ENCODE measurements at places on chromosomes 5 and 9.

GRCh38 chr5:13830536-13830935, 114.0 kb downstream of the DNAH5 start:
- DNase-seq = no peak

GRCh38 chr9:125805057-125805456, 57.9 kb downstream of the PBX3 start:
- DNase-seq = no peak

DNA sequence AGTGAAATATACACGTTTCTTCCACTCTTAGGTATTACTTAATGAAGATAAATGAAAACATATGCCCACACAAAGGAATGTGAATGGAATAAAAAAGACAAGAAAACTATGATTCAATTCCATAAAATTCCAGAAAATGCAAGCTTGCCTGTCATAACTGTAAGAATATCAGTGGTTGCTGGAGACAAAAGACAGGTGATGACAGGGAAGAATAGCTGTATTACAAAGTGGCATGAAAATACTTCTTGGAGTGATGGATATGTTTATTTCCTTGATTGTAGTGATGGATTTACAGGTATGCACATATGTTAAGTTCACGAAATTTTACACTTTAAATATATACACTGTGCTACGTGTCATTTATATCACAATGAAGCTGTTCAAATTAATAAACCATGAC, 553.3 kb downstream of the HTR1A start:
- no peak for DNase-seq

DNA sequence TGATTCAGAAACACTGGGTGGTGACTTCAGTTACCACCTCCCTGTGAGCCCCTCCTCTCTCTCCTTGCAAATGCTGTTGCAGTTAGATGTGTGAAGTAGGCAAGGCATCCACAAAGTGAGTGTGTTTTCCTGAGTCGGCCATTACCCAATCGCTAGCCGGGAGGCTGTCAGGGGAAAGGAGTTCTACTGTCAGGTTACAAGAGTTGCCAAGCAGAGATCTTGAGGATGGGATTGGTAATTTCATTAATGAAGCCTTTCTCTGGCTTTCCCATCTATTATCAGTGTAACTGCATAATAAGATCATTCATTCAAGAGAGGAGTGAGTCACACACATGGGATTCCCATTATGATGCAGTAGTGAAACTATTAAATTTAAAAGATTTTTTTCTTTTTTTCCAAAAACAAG, 106.9 kb downstream of the GLDC start:
- DNase-seq = no peak

DNA sequence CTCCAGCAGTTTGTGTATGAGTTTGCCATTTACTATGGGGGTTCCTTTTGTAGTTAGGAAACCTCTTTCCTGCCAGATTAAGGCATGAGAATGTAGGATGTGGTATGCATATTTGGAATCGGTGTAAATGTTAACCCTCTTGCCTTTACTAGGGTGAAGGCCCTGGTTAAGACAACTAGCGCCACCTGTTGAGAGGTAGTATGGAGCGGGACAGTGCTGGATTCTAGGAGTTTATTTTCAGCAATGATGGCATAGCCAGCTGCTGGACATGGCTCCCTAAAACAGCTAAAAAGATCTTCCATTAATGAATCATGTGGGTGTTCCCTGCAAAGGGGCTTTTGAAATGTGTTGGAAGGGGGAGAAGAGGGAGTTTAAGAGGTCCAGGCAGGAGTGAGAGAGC, 30.7 kb upstream of the GPX3 start:
- peak; percentile 17 for DNase-seq

DNA sequence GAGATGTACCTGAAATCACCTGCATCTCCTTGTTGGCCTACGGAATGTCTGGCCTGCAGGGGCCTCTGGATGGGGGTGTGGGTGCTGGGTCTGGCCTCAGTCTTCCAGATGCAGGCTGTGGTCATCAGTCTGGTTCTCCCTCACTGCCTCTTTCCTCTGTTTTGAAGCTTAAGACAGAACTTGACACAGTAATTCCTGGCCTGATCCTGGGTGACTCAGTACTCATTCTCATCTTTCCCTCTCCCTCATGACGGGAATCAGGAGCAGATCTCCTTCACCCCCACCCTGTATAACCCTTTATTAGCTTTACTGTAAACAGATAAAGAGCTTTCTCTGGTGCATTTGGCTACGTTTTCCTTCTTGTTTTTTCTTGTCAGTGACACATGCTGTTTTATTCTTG, 89.3 kb upstream of the ADAMTS16 start:
- no peak for DNase-seq

DNA sequence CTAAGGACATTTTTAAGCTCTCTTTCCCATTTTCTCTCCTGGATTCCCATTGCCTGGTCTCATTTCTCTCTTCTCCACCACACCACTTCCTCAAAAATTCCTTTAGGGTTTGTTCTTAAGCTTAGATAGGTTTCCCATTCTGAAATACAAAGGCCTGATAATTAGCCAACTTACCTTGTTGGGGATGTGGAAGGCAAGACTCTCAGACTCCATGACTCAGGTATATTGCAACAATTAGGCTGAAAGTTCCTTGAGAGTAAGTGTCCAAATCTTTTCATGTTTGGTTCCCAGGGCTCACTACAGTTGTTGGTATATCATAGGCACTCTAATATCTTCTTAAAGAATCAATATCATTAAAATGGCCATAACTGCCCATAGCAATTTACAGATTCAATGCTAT, 43.6 kb downstream of the FXN start:
- DNase-seq = no peak

- no peak for DNase-seq
These were observed 59.0 kb downstream of the KCNIP1 start for GRCh38 chr5:170562875-170563228.

DNA sequence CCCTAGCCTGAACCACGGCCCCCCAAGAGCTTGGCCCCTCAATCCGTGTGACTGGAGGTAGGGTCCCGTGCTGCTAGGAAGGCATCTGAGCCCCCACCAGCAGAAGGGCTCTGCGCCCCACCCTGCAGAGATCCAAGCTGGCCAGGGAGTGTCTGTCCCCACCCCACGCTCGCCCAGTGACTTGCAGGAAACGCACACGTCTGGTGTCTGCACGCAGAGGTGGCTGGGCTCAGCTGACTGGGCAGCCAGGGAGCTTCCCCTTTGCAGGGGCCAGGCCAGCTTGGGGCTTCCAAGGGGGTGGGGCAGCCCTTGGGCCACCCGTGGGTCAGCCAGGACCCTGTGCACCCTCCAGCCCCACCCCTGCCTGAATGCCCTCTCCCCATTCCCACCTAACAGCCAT, 24.3 kb downstream of the NOTCH1 start:
- DNase-seq = no peak

GRCh38 chr5:75367401-75367800, 30.4 kb downstream of the HMGCR start:
- no peak for DNase-seq

DNA sequence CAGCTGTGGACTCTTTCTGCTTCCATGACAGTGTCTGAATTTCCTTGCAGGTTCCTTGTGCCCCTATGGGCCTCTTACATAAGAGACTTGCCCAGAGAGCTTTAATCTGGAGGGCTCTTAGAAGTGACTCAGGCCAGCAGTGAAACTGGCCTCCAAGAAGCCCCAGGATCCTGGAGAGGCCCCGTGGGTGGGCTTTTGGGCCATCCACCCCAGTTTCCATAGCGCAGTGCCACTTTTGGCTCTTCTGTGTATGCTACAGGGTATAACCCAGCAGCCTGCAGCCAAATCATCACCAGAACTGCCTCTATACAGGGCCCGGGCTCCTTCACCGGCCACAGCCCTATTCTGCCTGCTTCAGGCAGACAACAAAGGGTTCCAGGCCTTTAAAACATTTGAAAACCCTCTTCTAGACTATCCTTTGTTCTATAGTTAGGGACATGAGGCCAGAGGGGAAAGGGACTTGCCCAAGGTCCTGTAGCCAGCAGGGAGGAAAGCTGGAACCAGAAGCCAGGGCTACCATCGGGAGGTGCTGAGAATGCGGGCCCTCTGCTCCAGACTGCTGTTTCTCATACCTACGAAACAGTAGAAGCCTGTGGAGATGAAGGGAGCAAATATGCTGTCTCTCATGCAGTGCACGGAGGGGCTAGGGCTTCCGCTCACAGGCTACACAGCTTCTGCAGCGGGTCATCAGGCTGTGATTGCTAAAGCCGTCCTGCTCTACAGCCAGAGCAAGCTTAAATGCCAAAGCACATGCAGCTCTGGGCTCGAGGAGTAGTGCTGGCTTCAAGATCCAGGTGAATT, 18.0 kb downstream of the SH3PXD2B start:
- DNase-seq = no peak

DNA sequence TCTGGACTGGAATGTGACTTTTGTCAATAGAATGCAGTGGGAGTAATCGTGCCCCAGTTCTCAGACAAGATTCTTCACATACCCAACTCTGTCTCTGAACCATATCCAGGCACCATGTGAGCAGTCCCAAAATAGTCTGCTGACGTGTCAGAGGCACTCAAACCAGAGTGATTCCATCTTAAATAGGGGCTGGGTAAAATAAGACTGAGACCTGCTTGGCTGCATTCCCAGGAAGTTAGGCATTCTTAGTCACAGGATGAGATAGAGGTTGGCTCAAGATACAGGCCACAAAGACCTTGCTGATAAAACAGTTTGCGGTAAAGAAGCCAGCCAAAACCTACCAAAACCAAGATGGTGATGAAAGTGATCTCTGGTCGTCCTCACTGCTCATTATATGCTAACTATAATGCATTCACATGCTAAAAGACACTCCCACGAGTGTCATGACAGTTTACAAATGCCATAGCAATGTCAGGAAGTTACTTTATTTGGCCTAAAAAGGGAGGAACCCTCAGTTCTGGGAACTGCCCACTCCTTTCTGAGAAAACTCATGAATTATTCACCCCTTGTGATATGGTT, 16.9 kb upstream of the PLCXD3 start:
- no peak for DNase-seq

- DNase-seq = no peak
These were observed 13.5 kb upstream of the TTLL11 start for GRCh38 chr9:122106576-122106975.

- DNase-seq = no peak
These were observed 5.6 kb downstream of the OTULINL start for GRCh38 chr5:14587150-14587549.

DNA sequence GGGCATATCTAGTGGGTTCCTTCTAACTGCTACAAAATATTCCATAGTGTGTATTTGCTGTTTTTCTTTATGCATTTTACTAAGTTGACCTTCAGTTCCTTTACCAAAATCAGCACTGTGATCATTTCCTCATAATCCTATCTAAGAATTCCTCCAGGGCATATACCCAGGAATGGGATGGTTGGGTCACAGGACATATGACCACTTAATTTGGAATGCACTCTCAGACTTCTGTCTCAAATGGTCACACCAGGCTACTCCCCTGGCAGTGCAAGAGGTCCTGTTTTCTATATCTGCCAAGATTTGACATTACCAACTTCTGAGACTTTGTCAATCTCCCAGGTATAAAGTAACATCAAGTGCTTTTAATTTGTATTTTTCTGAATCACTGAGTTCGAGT, 63.9 kb downstream of the ADAMTS12 start:
- no peak for DNase-seq

- DNase-seq = no peak
These were observed 97.9 kb downstream of the AOPEP start for GRCh38 chr9:94824411-94824810.

GRCh38 chr9:117927354-117927753, 223.2 kb downstream of the TLR4 start:
- DNase-seq = no peak
